Endothelial cell (in vitro differentiated cells): ENCODE measurements at places on chromosomes 16 and 17.

- no peak for DNase-seq
Observed at GRCh38 chr16:51657848-51658247, 506.8 kb upstream of the SALL1 start.

DNA sequence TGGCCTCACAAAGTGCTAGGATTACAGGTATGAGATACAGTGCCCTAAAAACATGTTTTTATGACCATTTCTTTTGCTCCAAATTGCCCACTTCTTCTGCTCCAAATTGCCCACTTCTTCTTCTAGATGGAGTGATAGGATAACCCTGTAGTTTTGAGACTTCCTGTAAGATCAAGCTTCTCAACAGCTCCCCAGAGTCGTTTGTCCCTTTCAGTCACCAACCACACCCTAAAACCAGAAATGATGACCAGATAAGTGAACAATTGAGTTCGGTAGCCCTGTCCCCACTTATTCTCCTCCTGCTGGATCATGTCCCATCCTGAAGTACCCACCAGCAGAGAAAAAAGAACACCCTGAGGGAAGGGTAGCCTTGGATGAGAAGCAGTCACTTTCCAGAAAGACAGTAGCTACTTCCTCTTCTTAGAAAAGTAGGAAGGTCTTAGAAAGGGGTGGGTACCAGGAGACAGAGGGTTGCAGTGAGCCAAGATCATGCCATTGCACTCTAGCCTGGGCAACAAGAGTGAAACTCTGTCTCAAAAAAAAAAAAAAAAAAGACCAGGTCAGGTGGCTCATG is 2.5 kb downstream of the ODAD4 start:
- DNase-seq = no peak

DNA sequence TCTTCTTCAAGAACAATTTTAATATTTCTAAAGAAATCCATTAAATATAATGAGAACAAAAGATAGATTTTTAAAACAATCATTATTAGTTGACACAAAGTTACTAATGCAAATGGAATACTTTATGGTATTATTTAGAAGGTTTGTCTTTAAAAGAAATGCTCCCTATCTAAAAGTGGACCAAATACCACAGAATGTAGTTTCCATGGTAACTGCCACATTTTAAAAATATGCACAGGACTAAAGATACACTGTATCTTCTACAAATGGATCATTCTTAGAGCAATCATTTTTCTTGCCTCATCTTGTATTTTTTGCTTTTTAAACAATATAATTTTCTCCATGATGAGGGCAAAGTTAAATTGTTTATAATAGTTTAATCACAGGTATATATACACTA is 296.0 kb downstream of the CEP112 start:
- no peak for DNase-seq

DNA sequence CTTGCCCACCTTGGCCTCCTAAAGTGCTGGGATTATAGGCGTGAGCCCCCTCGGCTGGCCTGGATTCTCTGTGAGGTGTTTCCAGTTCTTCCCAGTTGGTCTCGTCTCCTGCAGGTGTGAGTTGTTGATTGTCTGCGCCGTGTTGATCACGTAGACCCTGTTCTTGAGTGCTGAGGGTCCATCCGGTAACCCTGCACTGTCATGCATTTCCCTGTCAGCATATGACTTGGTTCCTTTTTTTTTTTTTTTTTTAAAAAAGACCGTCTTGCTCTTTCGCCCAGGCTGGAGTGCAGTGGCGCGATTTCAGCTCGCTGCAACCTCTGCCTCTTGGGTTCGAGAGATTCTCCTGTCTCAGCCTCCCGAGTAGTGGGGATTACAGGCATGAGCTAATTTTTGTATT is 17.3 kb downstream of the MGRN1 start:
- no peak for DNase-seq
